ENCODE measurements at places on chromosomes 2 and 18. TPM values are rescaled to one million over a fixed set of nuclear protein-coding genes. Genes with fewer than 3 reads are reported as not detected.

GRCh38 chr2:70412294-70413070 lies 110.6 kb upstream of the FAM136A start:
- H3K27ac ChIP-seq = no peak overlapping the region
- no peaks in the 10 kb centered on the region for H3K4me1 ChIP-seq
- no peak for DNase-seq
- H3K36me3 ChIP-seq = no peaks in the 10 kb centered on the region
- H3K27me3 ChIP-seq = no peaks in the 10 kb centered on the region

GRCh38 chr2:194750926-194751325 lies 906.1 kb upstream of the SLC39A10 start:
- H3K27me3 ChIP-seq = peaks cover 4% of the 10 kb centered on the region
- no peaks in the 10 kb centered on the region for H3K4me1 ChIP-seq
- no peaks in the 10 kb centered on the region for H3K36me3 ChIP-seq

DNA sequence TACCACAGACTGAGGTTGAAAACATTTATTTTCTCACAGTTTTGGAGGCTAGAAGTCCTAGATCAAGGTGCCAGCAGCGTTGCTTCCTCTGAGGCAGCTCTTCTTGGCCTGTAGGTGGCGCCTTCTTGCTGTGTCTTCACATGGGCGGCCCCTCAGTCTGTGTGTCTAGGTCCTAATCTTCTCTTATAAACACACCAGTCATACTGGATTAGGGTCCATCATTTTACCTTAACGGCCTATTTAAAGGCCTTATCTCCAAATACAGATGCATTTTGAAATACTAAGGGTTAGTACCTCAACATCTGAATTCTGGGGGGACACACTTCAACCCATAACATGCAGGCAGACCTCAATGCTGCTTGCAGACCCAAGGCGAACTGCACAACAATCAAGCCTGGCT lies 4.4 kb upstream of the RMC1 start:
- no peaks in the 10 kb centered on the region for H3K36me3 ChIP-seq
- H3K27ac ChIP-seq = no peak overlapping the region
- DNase-seq = peak; percentile 85
- no peak overlapping the region for H3K4me3 ChIP-seq
- peaks cover 15% of the 10 kb centered on the region for H3K4me1 ChIP-seq

GRCh38 chr2:18085593-18085992 lies 207.1 kb downstream of the KCNS3 start:
- no peak for DNase-seq
- H3K4me1 ChIP-seq = no peaks in the 10 kb centered on the region
- H3K36me3 ChIP-seq = no peaks in the 10 kb centered on the region
- H3K27me3 ChIP-seq = no peaks in the 10 kb centered on the region
- no peak overlapping the region for H3K4me3 ChIP-seq

- no peaks in the 10 kb centered on the region for H3K36me3 ChIP-seq
- no peak for DNase-seq
- H3K4me3 ChIP-seq = no peak overlapping the region
Observed at GRCh38 chr2:95366514-95366913, 36.0 kb upstream of the FAHD2A start.

- no peak overlapping the region for H3K4me3 ChIP-seq
- H3K27me3 ChIP-seq = no peaks in the 10 kb centered on the region
- H3K36me3 ChIP-seq = peaks cover 11% of the 10 kb centered on the region
Observed at GRCh38 chr18:49123431-49123830, 172.7 kb upstream of the SMAD7 start.

GRCh38 chr18:55384115-55384514 lies 203.9 kb downstream of the TCF4 start:
- no peaks in the 10 kb centered on the region for H3K27me3 ChIP-seq
- no peak overlapping the region for H3K4me3 ChIP-seq
- no peaks in the 10 kb centered on the region for H3K4me1 ChIP-seq
- no peak for DNase-seq

- no peak overlapping the region for H3K4me3 ChIP-seq
- DNase-seq = no peak
- H3K27ac ChIP-seq = no peak overlapping the region
- H3K27me3 ChIP-seq = peaks cover 5% of the 10 kb centered on the region
- no peaks in the 10 kb centered on the region for H3K36me3 ChIP-seq
Observed at GRCh38 chr2:38159191-38159590, 83.2 kb upstream of the CYP1B1 start.

- H3K36me3 ChIP-seq = no peaks in the 10 kb centered on the region
- peaks cover 5% of the 10 kb centered on the region for H3K27me3 ChIP-seq
- no peaks in the 10 kb centered on the region for H3K4me1 ChIP-seq
- no peak overlapping the region for H3K27ac ChIP-seq
Observed at GRCh38 chr2:60413069-60413813, 140.2 kb downstream of the BCL11A start.

DNA sequence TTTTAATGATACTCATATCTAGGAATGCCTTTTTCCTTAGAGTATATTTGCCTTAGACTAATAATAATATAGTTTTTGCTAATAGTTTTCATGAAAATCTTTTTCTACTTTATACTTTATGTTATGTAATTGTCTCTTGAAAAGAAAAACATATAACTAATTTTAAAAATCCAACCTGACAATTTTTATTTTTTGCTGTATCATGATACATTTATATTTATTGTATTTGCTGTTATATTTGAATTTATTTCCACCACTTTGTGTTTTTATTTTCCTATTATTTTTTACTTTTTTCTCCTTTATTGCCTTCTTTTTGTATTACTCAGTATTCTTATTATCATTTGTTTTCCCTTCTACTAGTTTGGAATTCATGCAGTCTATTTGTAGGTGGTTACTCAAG lies 85.4 kb downstream of the MBD5 start:
- no peak overlapping the region for H3K27ac ChIP-seq
- peaks cover 5% of the 10 kb centered on the region for H3K36me3 ChIP-seq
- H3K4me3 ChIP-seq = no peak overlapping the region
- no peaks in the 10 kb centered on the region for H3K27me3 ChIP-seq
- peaks cover 14% of the 10 kb centered on the region for H3K4me1 ChIP-seq
- no peak for DNase-seq

- no peaks in the 10 kb centered on the region for H3K36me3 ChIP-seq
- H3K27ac ChIP-seq = no peak overlapping the region
- no peak overlapping the region for H3K4me3 ChIP-seq
- peaks cover 54% of the 10 kb centered on the region for H3K4me1 ChIP-seq
- H3K27me3 ChIP-seq = peaks cover 28% of the 10 kb centered on the region
Observed at GRCh38 chr2:152418688-152419087, 83.7 kb downstream of the FMNL2 start.

DNA sequence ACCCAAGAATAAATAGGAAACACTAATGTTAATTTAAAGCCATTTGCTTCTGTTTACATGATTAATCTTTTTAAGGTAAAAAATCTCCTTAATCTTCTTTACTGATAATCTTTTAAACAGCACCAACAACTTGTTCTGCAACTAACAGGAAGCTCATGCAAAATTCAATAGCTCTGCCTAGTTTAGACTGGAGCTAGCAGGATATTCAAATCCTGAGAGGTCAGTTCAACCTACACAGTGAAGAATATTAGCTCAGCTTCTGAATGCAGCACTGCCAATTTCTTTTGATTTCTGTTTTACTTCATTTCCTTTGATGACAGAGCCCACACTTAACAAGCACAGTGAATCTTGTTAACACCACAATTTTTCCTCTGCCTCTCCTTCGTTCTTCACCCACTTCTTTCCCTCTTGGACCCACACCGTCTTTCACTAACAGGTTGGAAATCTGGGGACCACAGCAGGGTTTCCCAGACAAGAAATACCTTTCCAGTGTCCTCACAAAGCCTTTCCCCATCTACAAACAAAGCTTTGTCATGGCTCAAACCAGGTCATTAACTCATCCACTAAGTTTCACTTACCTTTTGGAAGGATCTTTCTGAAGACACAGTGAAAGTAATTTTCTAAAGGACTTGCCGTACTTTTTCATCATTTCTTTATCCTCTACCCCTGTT lies 109.8 kb downstream of the STK39 start:
- peaks cover 15% of the 10 kb centered on the region for H3K4me1 ChIP-seq
- peaks cover 30% of the 10 kb centered on the region for H3K36me3 ChIP-seq
- H3K4me3 ChIP-seq = no peak overlapping the region

DNA sequence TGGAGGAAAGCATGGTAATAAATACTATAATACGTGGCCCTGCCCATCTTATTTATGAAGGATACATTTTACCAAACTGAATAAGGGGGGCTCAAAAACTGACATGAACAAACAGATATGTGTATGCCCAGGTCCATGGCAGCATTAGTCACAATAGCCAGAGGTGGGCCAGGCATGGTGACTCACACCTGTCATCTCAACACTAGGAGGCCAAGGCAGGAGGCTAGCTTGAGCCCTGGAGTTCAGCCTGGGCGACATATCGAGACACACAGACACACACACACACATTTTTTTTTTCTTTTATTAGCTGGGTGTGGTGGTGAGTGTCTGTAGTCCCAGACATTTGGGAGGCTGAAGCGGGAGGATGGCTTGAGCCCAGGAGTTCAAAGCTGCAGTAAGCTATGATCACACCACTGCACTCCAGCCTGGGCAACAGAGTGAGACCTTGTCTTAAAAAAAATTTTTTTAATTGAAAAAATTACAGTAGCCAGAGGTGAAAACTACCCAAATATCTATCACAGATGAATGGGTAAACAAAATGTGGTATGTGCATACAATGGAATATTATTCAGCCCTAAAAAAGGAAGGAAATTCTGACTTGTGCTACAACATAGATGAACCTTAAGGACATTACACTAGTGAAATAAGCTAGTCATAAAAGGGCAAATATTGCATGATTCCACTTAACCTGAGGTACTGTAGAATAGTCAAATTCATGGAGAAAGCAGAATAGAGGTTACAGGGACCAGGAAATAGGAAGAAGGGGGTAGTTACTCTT lies 8.0 kb downstream of the ATP8B1 start:
- no peaks in the 10 kb centered on the region for H3K36me3 ChIP-seq
- DNase-seq = no peak
- no peak overlapping the region for H3K27ac ChIP-seq

GRCh38 chr2:135050684-135051083 lies 1.4 kb upstream of the RAB3GAP1 start:
- DNase-seq = no peak
- H3K4me3 ChIP-seq = peak overlapping the region; percentile 52
- H3K4me1 ChIP-seq = peaks cover 31% of the 10 kb centered on the region
- H3K36me3 ChIP-seq = peaks cover 13% of the 10 kb centered on the region
- peak overlapping the region; percentile 82 for H3K27ac ChIP-seq
- no peaks in the 10 kb centered on the region for H3K27me3 ChIP-seq

DNA sequence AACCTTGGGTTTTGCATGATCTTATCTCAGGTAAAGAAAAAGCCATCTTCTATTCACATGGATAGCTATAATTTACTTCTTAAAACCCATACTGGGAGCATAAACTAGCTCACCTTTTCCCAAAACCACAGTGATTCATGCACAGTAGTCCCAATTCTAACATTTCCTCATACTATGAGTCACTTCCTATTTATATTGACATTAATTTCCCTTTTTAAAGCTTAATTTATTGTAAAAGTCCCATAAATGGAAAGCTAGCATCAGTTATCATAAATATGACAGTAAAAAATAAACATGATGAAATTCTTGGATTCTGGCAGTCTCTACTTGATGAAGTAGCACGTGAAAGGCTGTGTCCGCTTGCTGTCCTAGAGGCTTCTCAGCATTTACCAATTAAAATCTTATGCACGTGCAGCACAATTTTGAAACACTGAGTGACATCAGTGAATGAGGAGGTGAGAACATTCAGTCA lies 180.1 kb downstream of the CDH2 start:
- H3K27me3 ChIP-seq = no peaks in the 10 kb centered on the region
- DNase-seq = no peak
- no peak overlapping the region for H3K4me3 ChIP-seq
- no peaks in the 10 kb centered on the region for H3K4me1 ChIP-seq
- no peak overlapping the region for H3K27ac ChIP-seq
- no peaks in the 10 kb centered on the region for H3K36me3 ChIP-seq

DNA sequence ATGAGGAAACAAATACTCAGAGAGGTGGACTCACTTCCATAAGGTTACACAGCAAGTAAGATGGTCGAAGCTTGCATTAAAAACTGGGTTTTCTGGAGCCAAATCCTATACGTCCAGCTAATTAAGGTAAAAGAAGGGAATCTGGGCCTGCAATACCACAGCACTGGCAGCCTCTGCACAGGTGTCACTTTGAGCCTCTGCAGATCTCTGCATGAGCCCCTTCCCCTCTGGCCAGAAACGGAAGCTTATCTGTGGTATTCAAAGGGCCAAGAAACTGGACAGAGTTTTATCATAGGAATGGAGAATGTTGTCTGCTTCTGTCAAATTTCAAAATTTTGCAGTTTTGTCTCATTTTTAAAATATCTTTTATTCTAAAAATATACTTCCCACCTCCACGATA lies 76.1 kb downstream of the OSR1 start:
- H3K4me1 ChIP-seq = no peaks in the 10 kb centered on the region
- H3K27ac ChIP-seq = no peak overlapping the region
- peaks cover 5% of the 10 kb centered on the region for H3K36me3 ChIP-seq
- H3K4me3 ChIP-seq = no peak overlapping the region
- H3K27me3 ChIP-seq = peaks cover 4% of the 10 kb centered on the region

DNA sequence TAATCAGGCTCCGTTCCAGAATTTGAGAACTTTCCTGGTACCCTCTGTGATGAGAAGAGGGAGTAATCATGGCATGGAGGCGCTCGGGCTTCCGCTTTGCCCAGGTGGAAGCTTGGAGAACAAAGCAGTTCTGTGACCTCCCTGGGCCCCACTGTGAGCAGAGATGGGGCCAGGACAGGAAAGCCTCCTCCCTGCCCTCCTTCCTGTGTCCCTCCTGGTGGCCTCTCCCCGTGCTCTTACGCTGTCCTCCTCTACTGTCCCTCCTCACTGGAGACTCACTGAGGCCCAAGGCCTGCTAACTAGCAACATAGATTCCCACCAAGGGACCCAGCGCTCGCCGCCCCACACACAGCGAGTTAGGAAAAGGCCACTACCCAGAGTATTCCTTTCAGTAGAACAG lies 119.8 kb downstream of the MAPK4 start:
- DNase-seq = no peak
- H3K4me1 ChIP-seq = no peaks in the 10 kb centered on the region
- no peak overlapping the region for H3K27ac ChIP-seq
- no peak overlapping the region for H3K4me3 ChIP-seq

GRCh38 chr2:196962325-196962724 lies 35.8 kb upstream of the PGAP1 start:
- no peak overlapping the region for H3K4me3 ChIP-seq
- DNase-seq = peak; percentile 14
- no peaks in the 10 kb centered on the region for H3K27me3 ChIP-seq
- H3K4me1 ChIP-seq = peaks cover 27% of the 10 kb centered on the region

- H3K4me3 ChIP-seq = no peak overlapping the region
- no peaks in the 10 kb centered on the region for H3K27me3 ChIP-seq
- peak; percentile 41 for DNase-seq
- H3K27ac ChIP-seq = no peak overlapping the region
- peaks cover 36% of the 10 kb centered on the region for H3K4me1 ChIP-seq
Observed at GRCh38 chr2:24315669-24316068, 44.7 kb downstream of the ITSN2 start.

ATIC gene
- total RNA-seq = 281 TPM

PDE6D gene
- 25.6 TPM for total RNA-seq

MLPH gene
- total RNA-seq = not detected

AQP12B gene
- not detected for total RNA-seq

ABCG8 gene
- not detected for total RNA-seq

RAB6C gene
- not detected for total RNA-seq

PLGLB1 gene
- total RNA-seq = 0.37 TPM

SMAD2 gene
- total RNA-seq = 116 TPM

DAPL1 gene
- not detected for total RNA-seq

CFAP221 gene
- total RNA-seq = not detected
